Stimulated activated naive CD4-positive, alpha-beta T cell treated with Interleukin-2 at 50 U/mL for 16 hours (primary cell): ENCODE measurements at places on chromosomes 3 and 15.

DNA sequence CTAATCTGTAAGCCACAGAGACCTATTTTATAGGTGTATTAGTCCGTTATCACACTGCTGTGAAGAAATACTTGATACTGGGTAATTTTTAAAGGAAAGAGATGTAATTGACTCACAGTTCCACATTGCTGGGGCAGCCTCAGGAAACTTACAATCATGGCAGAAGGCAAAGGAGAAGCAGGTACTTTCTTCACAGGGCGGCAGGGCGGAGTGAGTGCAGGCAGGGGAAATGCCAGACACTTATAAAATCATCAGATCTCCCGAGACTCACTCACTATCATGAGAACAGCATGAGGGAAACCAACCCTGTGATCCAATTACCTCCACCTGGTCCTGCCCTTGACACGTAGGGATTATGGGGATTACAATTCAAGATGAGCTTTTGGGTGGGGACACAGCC is 108.7 kb downstream of the GALK2 start:
- DNase-seq, result no peak

- no peak for DNase-seq
Measured at GRCh38 chr3:151635905-151636304, 97.8 kb upstream of the AADACL2 start.

GRCh38 chr15:86439614-86440013 is 359.9 kb downstream of the AGBL1 start:
- no peak for DNase-seq

- no peak for DNase-seq
Measured at GRCh38 chr15:92821491-92822116, 78.5 kb upstream of the CHD2 start.

GRCh38 chr3:20310629-20311028 is 124.6 kb upstream of the SGO1 start:
- DNase-seq, result no peak

GRCh38 chr3:190180268-190180667 is 59.6 kb upstream of the P3H2 start:
- DNase-seq, result no peak

- DNase-seq, result no peak
Measured at GRCh38 chr15:73981761-73982221, 10.3 kb downstream of the STOML1 start.

DNA sequence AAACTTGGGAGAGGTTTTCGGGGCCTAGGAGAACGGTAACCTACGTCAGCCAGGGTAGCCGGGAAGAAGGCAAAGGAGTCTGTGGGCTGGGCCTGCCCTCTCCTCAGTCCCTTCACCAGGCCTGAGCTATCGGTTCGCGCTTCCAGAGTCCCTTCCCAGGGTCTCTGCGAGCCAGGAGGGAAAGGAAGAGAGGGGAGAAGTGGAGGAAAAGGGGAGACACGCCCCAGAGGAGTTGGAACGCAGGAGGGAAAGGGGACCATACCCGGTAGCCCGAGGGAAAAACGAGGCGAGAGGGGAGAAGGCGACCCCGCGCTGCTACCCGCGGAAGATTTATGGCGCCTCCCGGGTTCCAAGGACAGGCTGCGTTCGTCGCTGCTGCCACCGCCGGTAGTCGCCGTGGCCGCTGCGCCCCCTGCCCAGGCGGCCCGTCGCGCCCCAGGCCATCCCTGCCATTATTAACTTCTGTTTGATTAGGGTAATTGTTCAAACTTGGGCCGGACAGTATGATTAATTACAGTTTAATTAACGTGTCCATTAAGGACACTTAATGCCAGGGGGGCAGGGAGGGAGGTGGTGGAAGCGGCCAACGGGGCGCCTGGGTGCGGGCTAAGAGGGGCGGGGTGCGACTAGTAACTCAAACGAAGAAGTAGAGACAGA is 3.4 kb upstream of the SKOR1 start:
- no peak for DNase-seq

DNA sequence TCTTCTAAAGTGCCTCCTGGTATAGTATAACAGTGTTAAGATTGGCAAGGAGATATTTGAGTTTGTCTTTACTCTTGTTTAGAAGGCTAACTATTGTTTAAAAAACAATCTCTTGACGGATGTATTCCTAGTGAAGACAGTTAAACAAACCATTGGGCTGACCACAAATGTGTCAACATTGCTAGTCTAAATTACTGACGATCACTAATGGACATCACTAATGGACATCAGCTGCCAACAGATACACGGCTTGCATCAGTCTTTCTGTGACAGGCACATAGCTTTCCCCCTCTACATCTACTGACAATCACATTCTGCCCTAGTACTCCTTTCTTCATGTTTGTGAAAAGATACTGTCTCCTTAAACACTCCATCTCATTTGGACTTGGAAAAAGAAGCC is 57.1 kb upstream of the ETV5 start:
- no peak for DNase-seq

GRCh38 chr3:41431386-41431785 is 232.1 kb downstream of the CTNNB1 start:
- DNase-seq, result no peak

DNA sequence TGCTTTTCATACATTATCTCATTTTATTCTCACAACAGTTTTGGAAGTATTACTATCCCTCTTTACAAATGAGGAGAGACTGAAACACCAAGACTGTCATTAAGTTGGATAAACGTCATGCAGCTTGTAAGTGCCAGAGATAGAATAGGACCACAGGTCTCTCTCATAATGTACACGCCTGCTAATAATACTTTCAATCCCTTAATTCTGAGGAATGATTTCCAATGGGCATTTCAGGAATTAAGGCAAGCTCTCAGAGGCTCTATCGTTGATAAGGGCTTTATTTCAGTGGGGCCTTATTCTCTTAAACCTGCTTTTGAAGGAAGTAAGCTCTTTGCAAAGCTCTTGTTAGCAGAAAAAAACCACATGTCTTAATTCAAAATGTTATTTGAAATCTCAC is 229.1 kb downstream of the NFKBIZ start:
- DNase-seq, result no peak

GRCh38 chr3:66907136-66907535 is 91.0 kb upstream of the KBTBD8 start:
- DNase-seq, result no peak

DNA sequence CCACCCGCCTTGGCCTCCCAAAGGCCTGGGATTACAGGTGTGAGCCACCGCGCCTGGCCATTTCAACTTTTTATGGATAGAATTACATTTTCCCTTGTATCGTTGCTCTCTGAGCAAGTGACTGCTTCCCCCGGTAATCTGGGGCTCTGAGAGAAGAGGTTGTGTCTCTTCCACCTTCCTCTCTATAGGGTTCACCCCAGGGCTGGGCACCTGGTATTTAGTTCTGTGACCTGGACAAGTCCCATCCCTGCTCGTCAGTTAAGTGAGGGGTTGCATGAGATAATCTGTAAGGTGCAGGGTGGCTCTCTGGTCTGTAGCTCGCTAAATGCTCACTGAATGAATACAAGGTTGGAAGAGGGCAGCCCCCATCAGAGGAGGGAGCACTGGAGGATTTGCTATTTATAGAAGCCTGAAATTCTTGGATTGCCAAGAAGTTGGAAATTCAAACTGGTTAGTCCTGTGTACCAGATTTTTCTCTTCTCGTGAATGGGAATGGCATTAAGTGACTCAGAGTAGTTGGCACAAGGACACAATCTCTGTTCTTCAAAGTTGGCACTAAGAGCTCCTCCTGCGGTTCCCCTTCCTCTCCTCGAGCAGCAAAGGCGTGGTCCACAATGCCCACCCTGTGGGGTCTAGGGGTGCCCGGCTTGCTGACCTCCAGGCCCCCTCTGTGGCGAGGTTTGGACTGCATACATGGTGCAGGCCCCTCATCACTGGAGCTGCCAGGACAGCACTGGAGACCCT is 68.1 kb upstream of the DLG1 start:
- no peak for DNase-seq

GRCh38 chr3:151584566-151584965 is 123.7 kb upstream of the IGSF10 start:
- no peak for DNase-seq

DNA sequence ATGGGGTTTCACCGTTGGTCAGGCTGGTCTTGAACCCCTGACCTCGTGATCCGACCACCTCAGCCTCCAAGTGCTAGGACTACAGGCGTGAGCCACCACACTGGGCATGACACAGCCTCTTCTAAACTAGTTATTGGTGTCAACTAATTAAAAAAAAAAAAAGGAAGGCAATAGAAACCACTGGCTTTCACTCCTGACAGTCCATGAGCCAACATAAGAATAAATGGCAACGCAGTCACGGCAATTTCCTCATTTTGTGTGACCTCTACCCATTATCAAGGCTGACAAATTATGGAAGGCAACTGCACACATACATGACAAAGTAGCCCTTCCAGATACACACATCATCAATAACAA is 5.9 kb downstream of the ARHGEF3 start:
- no peak for DNase-seq

- DNase-seq, result no peak
Measured at GRCh38 chr3:29936054-29936453, 655.2 kb downstream of the RBMS3 start.

DNA sequence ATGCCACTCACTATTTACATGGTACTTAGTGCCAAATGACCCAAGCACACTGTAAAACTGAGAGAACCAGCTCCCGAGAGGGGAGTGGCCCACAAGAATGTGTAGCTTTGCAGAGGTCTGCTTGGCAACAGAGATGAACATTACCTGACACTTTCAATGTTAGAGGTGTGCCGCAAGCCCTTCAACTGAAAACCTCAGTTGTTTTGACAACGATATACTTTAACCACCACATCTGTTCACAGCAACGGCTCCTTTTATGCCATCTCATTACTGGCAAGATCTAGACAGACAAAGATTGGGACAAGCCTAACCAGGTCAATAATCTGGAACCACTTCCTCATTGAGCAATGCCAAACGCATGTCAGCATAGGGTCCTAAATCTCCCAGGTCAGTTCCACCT is 23.7 kb downstream of the NEK10 start:
- no peak for DNase-seq

DNA sequence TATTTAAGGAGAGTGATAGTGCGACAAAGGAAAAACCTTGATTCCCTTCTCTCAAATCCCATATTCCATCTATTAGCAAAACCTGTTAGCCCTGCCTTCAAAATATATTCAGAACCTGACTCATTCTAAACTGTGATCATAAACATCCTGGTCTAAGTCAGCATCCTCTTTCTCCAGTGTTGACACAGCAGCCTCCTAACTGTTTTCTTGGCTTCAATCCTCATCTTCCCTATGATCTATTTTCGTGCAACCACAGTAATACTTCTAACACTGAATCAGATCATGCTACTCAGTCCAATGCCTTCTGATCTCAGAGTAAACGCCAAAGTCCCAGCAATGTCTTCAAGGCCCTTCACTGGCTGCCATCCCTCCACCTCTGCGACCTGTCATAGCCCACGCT is 785.1 kb downstream of the EDEM1 start:
- DNase-seq, result no peak

DNA sequence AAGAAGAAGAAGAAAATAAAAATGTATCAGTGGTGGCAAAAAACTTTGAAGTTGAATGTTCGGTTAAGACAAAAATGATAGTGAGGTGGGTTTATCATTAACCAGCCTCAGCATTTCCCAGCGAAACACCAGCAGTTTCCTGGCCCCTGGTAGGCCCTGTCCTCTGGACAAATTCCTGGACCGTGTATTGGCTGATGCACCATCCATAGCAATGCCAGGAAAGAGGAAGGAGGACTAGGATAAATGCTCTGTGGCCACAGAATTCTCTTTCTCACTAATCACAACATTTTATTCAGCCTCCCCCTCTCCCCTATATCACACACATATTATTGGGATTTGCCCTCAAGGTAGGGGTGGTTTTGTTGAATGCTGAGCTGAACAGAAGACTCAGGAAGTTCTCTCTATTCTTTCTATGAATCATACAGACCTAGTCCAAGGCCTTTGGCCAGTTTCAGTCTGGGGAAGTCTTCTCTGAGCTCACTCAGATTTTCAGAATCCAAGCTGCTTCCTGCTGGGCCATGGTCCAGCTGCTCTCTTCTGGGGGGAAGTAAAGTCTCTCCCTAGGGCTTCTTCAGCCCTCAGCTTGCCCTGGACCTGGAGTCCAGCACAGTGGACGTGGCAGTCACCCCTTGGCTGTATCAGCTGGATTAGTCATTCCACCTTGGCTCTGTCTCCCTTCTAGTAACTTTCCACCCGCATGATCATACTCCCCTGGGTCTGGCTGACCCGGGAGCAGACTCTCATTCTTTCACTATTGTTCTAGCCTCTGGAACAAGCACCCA is 27.6 kb downstream of the SLC28A1 start:
- no peak for DNase-seq

- DNase-seq, result peak; percentile 18
Measured at GRCh38 chr3:45965253-45965652, 22.0 kb downstream of the CXCR6 start.

GRCh38 chr3:195558602-195559001 is 15.5 kb upstream of the PPP1R2 start:
- DNase-seq, result no peak

DNA sequence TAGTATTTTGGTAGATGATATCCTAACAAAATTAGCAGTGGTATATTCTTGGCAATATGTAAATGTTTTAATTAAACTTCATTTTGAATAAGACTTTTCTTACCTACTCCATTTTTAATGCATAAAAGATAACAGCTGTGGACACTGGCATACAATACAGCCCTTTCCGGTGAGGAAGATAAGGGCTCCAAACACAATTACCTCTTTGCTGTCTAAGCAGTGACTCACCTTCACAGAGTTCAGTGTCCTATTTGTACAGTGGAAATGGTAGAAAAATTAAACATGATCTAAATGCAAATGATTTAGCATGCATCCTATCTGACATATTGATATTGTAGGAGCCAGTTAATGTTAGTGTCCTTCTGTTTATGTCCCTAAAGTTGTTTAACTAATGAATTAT is 969.4 kb downstream of the PLOD2 start:
- no peak for DNase-seq

DNA sequence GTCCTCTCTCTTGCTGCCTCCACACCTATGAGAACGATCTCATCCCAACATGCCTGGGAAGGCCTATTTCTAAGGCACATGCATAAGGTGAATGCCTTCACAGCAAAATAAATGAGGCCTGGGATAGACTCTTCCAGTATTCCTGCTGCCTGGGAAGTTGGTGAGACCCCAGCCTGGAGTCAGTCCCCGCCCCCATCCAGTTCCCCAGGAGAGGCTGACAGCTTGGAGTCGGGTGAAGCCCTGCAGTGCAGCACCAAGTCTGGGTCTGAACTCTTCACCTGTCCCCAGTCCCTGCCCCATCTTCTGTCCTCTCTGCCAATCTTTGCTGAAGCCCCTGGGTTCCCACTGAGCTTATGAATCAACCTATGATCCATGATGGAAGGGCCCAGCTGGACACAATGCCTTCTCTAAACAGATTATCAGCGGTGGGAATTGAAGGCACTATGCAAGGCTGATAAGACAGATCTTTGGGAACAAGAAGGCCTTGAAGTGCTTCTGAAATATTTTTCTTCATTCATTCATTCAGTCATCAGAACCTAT is 10.2 kb upstream of the APBA2 start:
- no peak for DNase-seq

- no peak for DNase-seq
Measured at GRCh38 chr15:64110950-64111678, 15.3 kb downstream of the SNX1 start.

- no peak for DNase-seq
Measured at GRCh38 chr15:80492874-80493273, 88.7 kb downstream of the ARNT2 start.

GRCh38 chr3:71495708-71496472 is 87.6 kb downstream of the FOXP1 start:
- no peak for DNase-seq
